ENCODE measurements at places on chromosomes 7 and 10.

GRCh38 chr10:48821692-48822091 is 117.9 kb downstream of the LRRC18 start:
- no peak for DNase-seq

DNA sequence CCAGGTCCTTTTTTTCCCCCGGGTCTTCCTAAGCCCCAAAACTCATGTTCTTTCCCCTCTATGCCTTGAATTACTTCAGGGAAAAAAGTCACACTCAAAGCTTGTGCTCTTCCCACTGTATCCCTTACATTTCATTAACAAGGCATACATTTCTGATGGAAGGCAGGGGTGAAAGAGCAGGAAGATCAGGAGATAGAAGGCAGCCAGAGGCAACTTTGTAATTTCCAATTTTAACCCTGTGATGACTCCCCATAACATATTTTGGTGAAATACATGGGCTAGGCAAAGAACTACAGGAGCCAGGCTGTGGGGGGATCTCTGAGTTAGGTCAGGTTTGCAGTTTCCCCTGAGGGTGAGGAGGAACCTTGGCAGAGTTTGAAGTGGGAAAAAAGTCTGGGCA is 635.0 kb downstream of the LRMDA start:
- DNase-seq: no peak

GRCh38 chr7:106062006-106062405 is 50.1 kb downstream of the SYPL1 start:
- no peak for DNase-seq

DNA sequence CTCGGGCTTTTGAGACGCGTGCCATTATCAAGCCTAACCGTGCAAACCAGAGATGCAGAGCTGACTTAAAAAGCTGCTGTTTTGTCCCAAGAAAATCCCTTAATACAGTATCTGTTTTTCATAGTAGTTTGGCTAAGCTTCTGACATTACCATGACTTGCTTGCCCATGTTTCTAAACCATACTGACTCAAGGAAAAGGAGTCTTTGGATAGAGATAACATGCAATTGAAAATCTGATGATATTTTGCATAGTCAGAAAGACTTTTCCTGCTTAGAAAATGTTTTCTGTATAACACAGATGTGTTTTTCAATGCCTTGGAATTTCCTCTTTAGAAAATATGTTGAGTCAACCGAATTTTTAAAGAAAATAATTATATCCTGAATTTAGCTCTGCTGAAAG is 21.5 kb upstream of the AKR1E2 start:
- peak; percentile 80 for DNase-seq

DNA sequence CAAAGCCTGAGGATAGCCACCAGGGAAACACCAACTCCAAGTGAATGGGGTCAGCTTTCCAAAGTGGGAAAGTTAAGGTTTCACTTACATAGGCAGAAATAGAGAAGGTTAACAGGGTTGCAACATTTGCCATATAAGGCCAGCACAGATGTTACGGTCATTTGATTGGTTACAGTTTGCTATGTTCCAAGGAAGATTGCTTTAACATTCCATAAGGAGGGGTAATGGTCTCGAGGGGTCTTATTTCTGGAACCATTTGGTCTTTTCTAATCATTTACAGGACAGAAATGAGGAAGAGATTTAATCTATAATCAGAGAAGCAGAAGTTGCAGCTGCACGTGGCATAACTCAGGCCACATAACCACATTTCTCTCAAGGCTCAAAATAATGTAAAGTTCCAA is 679.4 kb upstream of the C7orf33 start:
- peak; percentile 66 for DNase-seq

DNA sequence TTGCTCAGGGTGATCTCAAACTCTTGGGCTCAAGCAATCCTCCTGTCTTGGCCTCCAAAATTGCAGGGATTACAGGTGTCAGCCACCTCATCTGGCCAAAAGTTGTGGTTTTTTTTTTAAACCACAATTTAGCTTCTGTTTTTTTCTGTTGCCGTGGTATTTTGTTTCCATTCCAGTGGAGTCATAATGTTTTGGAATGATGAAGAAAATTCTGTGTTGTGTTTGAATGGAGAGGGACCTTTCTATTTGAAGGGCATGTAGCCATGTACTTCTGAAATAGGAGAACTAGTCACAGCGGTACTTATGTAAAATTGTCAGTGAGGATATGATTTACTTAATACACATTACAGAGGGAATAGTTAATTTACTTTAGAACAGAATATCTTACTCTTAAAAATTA is 201.3 kb downstream of the ARL4A start:
- DNase-seq: peak; percentile 64

DNA sequence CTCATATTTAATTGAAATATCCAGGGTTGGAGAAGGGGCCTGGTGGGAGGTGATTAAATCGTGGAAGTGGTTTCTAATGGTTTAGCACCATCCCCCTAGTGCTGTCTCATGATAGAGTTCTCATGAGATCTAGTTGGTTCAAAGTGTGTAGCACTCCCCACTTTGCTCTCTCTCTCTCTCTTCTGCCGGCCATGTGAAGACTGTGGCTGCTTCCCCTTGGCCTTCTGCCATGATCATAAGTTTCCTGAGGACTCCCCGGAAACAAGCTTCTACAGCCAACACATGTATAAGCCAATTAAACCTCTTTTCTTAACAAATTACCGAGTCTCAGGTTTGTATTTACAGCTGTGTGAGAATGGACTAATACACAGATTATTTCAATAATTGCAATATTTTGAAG is 305.8 kb upstream of the KCND2 start:
- DNase-seq: no peak
